ENCODE measurements at places on chromosomes 3 and 15.
A peak's percentile ranks its signal among the peaks of the same experiment; 100 is the strongest.

DNA sequence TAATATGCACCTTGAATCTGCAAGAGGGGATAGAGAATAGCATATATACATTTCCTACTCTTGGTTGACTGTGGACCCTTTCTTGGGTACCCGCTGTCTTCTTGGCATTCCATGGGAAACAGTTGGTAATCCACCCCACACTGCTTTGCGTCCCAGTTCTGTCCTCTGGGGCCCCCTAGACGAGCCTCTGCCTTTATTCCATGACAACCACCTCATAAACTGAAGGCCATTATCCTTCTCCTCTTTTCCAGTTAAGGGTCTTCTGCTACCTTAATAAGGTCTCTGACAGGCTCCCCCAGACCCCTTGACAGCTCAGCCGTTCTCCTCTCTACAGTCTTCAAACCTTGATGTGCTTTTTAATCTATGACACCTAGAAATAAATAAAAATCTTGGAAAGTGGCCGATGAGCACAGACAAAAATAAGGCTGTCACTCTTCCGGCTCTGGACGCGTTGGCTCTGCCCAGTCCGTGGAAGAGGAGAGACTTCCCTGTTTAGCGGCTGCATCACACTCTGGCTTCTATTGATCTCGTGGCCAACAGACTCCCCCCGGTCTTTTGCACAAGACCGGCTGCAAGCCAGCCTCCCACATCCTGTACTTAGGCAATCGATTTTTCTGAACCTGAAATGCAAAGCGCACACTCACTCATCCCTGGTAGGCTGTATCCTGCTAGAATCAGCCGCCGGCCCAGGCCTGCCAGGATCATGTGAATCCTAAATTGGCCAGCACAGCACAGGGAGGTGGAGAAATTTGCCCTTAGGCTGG lies 251.0 kb upstream of the TLE3 start:
- no peak for DNase-seq

DNA sequence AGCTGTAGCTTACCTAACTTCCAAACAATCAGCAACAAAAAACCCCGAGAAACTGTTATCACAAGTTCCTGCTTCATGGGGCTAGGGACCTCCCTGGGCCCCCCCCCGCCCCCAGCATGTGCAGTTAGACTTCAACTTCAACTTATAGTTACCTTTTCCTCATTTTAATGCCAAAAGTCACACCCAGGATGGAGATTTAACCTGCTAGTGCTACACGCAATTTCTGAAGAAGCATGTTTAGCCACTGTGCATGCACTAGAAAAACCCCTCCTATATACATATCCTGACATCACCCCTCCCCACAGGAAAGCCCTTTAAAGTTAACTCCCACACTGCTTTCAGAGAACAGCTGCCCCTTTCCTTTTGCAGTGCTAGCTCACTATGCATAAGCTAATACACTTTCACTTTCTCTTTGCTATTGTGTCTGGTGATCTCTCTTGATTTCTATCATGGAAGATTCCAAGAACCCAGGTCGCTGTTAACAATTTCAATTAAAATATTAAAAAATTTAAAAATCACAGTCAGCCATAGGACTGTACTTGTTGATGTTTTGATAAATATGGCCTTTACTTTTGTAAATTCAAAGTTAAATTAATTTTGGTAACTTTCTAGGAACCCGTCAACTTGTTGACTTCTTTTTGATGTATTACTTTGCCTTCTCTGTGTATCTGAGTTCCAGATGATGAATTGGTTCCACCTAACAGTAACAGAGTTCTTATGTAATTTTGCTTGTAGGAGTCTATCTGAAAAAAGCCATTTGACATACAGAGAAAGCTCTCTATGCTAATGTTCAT lies 75.2 kb upstream of the ACAD9 start:
- DNase-seq: peak; percentile 70

DNA sequence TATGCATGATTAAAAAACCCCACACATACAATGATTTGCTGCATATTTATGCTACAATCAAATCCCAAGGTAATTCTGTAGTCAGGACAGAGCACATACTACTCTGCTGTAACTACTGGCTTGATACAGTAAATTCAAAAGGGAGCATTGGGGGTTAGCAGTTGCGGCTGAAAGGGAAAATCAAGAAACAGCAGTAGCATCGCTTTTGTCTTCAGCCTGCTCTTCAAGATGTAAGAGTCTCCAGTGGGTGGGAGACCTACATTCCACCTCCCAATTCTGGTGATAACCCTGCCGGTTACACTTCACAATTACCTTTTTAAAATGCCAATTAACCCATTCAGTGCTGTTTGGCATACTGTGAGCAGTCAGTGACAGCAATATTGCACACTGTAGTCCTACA lies 259.4 kb downstream of the NR2F2 start:
- DNase-seq: no peak

DNA sequence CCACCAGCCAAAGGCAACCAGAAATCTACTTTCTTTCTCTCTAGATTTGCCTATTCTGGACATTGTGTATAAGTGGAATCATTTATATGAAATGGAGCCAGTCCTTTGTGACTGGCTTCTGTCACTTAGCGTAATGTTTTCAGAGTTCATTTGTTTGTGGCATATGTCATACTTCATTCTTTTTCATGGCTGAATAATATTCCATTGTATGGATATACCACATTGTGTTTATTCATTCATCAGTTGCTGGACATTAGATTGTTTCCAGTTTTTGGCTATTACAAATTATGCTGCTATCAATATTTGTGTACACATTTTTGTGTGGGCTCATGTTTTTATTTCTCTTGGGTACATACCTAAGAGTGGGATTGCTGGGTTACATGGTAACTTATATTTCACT lies 139.2 kb upstream of the CTDSPL start:
- DNase-seq: no peak

- no peak for DNase-seq
Measured at GRCh38 chr3:79258479-79258878, 509.3 kb downstream of the ROBO1 start.

DNA sequence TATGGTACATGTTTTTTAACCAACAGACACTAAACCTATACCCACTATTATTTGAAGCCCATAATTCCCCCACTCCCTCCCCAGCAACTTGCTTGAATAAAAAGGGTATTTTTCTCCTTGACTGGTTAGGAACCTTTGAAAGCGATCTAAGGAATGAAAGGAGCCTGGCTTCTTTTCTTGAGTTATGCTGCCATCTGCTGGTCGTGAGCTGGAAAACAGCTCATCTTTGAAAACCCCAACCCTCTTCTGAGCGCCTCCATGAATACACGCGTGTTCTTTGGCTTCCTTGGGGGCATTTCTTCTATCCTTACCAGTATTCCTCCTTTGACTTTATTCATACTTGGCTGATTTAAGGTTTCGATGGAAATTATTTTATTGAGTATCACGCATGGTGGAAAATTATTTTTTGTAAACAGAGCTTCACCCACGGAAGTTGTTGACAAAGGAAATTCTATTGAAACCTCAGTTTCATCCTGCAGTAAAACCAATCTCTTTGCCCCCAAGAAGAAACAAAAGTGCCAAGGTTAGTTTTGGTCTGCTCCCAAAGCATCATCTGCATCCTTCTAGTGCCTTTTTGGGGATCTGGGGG lies 171.6 kb downstream of the SV2B start:
- peak; percentile 80 for DNase-seq

GRCh38 chr15:29103824-29104565 lies 165.6 kb downstream of the NSMCE3 start:
- peak; percentile 47 for DNase-seq

DNA sequence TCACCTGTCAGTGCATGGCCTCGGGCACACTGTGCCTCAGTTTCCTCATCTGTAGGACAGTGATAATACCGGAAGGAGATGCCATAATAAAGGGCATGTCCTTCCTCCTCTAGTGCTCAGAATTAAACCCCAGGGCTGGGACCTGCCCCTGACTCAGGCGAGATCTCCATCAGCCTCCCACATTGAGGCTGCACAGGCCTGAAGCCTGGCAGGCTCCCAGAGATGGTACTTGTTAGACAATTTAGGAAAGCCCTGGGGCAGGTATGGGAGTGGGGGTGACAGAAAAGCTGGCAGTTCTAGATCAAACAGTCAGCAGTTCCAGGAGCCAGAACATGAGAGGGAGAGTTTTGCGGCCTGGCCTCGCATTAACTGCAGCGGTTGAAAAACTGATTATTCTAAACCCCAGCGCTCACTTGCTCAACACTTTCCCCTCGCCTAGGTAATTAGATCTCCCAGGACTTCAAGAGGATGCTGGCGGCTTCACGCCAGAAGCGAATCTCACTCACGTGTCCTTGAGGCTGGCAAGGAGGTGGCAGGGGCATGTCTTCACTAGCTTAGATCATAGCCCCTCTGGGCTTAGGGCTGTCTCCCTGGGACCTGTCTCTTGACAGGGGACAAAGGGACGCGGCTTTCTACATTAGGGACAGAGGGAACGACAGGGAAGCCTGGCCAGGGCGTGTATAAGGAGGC lies 73.1 kb downstream of the ATP2B2 start:
- DNase-seq: no peak

All from naive thymus-derived CD8-positive, alpha-beta T cell (primary cell).